ENCODE measurements at places on chromosomes 12 and 14. TPM values are rescaled to one million over a fixed set of nuclear protein-coding genes. Genes with fewer than 3 reads are reported as not detected.

LYZ gene
- total RNA-seq = under 0.01 TPM

FGD4 gene
- total RNA-seq = 9.2 TPM

DNA sequence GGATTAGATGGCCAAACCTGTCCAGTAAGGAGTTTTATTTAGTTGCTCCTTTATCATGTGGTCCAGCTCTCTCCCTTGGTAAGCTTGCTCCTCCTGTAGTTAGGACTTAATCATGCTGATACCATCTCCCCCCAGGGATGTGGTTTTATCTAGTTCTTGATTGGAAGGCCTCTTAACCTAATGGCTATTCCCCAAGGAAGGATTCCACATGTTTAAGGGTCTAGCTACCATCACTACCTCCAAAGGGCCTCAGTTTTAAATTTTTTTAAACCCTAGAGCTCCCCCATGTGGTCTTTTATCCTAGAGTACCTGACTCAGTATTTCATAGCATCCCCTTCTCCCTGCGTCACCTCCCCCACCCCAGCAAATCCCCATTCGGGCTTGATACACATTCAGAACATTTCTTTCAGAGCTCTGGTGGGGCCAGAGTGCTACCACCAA lies 22.5 kb downstream of the MAP3K12 start:
- DNase-seq = peak; percentile 39

GRCh38 chr12:72234886-72235285 lies 37.3 kb upstream of the TRHDE start:
- no peak for DNase-seq

- DNase-seq = no peak
These were observed 931.2 kb downstream of the NRXN3 start for GRCh38 chr14:79101388-79101787.

DNA sequence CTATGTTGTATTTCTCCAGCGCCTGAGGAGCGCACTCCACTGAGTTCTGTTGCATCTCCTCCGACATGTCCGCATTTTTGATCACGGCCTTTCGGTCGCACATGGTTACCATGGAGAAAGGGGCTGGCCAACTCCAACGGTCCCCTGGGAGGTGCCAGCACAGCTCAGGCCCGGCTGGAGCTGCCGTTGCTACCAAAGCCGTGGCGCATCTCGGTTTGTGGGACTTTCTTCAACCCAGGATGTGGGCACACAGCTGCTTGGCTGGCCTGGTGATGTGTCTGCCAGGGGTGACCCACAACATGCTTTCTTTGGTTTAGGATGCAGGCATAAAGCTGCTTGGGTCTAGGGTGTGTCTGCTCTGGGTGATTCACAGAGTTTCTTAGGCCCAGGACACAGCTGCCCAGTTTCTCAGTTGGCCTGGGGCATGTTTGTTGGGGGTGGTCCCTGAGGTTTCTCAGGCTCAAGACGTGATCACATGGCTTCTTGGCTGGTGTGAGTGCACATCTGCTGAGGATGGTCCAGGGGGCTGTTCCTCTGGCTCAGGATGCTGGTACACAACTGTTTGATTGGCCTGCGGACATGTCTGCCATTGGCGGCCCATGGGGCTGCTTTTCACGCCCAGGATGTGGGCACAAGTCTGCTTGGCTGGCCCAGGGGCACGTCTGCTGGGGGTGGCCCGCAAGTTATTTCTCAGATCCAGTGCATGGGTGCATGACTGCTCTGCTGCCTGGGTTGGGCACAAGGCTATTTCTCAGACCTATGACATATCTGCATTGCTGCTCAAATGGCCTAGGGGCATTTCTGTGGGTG lies 25.9 kb upstream of the GTF2A1 start:
- no peak for DNase-seq

- DNase-seq = peak; percentile 50
These were observed 36.6 kb downstream of the GPR135 start for GRCh38 chr14:59428581-59429012.

DNA sequence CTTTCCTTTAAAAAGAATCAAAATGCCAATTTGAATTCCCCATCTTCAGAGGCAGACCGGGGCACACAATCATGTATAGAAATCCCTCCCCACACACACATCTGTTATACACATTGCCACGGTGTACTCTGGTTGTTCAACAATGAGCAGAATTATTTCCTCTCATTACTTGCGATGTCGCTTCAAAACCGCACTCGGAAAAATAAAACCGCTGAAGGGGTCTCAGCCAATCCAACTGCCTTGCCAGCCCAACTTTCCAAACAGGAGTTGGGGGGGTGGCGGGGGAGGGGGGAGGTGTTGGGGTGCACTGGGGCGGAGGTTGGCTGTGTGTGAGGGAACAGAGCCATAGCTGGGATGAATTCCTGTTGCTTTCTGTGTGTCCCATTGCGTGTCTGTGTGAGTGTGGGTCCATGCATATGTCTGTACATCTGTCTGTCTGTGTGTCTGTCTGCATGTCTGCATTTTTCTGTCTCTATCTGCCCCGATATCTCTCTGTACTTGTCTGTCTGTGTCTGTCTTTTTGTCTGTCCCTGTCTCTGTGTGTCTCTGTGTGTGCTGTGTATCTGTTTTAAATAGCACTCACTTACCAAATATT lies 163.6 kb upstream of the TBX3 start:
- DNase-seq = no peak

- no peak for DNase-seq
These were observed 5.7 kb downstream of the TPCN1 start for GRCh38 chr12:113226696-113227568.
